ENCODE measurements at places on chromosomes 4 and X.

GRCh38 chr4:54228546-54228945 lies 547 bp upstream of the PDGFRA start:
- H3K36me3 ChIP-seq: no peaks in the 10 kb centered on the region
- peaks cover 4% of the 10 kb centered on the region for H3K4me1 ChIP-seq
- no peak overlapping the region for H3K4me3 ChIP-seq
- H3K27ac ChIP-seq: no peak overlapping the region

DNA sequence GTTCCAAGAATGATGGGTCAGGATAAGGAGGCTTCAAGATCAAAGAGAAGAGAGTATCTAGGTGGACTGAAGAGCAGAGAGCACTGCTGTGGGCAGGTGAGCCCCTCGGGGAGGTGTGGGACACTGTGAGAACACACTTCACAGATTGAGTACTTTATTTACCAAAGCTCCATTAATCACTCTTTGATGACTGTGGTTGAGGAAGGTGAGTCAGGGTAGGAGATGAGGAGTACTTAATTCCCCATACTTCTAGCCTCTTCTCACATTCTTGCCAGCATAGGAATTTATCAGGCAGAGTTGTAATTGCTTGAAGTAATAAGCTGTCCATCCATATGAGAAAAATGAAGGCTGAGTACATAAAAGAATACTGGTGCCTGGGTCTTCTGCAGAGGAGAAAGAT lies 375.3 kb downstream of the PCDH10 start:
- H3K36me3 ChIP-seq: no peaks in the 10 kb centered on the region
- H3K27ac ChIP-seq: no peak overlapping the region
- H3K27me3 ChIP-seq: no peaks in the 10 kb centered on the region
- H3K4me1 ChIP-seq: no peaks in the 10 kb centered on the region
- DNase-seq: no peak

GRCh38 chr4:75497133-75497532 lies 17.1 kb downstream of the RCHY1 start:
- no peaks in the 10 kb centered on the region for H3K27me3 ChIP-seq
- no peak overlapping the region for H3K27ac ChIP-seq
- H3K4me3 ChIP-seq: no peak overlapping the region
- H3K36me3 ChIP-seq: peaks cover 1% of the 10 kb centered on the region

DNA sequence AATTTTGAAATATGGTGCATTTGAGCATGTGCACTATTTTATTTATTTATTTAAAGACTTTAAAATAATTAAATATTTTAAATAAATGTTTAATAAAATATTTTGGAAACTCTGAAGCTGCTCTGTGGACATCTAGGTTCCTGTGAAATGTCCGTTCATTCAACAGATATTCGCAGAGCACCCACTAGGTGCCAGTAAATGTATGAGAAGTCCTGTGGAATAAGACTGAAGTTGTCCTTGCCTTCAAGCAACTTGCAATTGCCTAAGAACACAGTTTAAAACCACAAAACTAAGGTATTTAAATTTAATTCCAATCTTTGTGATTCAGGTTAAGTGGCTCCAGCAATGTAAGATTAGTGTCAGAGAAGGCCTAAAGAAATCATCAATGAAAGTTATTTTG lies 306.7 kb downstream of the GBA3 start:
- DNase-seq: no peak
- no peaks in the 10 kb centered on the region for H3K36me3 ChIP-seq
- H3K4me3 ChIP-seq: no peak overlapping the region
- no peaks in the 10 kb centered on the region for H3K27me3 ChIP-seq
- H3K4me1 ChIP-seq: no peaks in the 10 kb centered on the region
- no peak overlapping the region for H3K27ac ChIP-seq

DNA sequence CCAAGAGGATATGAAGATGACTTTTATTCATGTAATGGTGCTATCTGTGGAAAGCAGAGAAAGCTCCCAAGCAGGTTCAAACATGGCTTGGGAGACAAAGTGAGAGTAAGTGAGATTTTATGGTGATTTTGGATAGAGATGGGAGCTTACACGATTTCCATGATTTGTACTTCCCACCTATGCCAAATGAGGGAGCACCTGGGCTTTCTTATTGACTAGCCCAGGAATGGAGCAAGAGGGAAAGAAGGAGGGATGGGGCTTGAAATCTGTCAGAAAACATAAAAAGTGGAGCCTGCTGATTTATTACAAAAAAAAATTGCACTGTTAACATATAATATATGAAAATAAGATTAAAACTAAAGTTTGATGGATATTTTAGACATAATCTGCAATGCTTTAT lies 703.5 kb upstream of the PABPC4L start:
- H3K27me3 ChIP-seq: no peaks in the 10 kb centered on the region
- H3K27ac ChIP-seq: no peak overlapping the region
- no peaks in the 10 kb centered on the region for H3K36me3 ChIP-seq

- H3K4me3 ChIP-seq: no peak overlapping the region
- H3K27ac ChIP-seq: no peak overlapping the region
- H3K27me3 ChIP-seq: no peaks in the 10 kb centered on the region
- DNase-seq: no peak
Observed at GRCh38 chrX:123036401-123036800, 147.7 kb upstream of the GRIA3 start.

DNA sequence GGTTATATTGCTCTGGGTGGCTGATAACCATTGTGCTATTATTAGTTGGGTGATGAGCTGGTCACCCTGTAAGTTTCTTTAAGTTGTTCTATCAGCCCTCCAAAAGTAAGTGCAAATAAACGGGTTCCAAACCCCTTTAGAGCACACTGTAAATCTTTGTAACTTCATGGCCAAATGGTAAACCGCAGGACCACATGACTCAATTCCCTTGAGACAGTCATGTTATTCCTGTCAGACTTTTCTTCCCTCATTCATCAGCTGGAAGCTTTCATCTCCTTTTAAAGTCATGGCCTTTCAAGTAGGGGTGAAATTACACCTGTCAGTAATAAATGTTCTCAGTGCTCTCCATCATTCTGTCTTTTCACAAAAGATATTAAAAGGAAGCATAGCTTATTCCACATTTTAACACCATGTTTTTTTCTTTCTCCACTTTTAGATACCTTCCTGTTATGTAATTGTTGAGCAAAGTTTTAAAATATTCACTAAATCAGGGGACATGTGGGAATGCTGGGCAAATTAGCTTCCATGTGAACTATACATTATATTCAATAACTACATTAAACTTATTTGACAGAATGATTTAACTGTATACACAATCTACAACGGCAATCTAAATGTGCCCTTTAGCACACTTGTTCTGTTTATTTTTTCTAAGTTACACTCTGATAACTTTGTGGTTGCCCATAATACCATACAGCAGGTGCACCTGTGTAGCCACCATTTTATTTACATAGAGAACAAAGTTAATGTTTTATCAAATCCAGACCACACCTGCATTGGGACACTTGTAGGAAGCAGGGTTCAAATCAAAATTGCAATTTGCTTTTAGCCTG lies 275.5 kb downstream of the CFAP299 start:
- no peaks in the 10 kb centered on the region for H3K27me3 ChIP-seq
- DNase-seq: no peak
- H3K27ac ChIP-seq: no peak overlapping the region
- H3K4me3 ChIP-seq: no peak overlapping the region
- no peaks in the 10 kb centered on the region for H3K36me3 ChIP-seq

- peaks cover 7% of the 10 kb centered on the region for H3K36me3 ChIP-seq
- DNase-seq: no peak
- no peaks in the 10 kb centered on the region for H3K27me3 ChIP-seq
- H3K4me3 ChIP-seq: no peak overlapping the region
Observed at GRCh38 chrX:71162981-71163380, 18.3 kb downstream of the NLGN3 start.

GRCh38 chr4:110516106-110516922 lies 40.4 kb downstream of the ENPEP start:
- no peaks in the 10 kb centered on the region for H3K27me3 ChIP-seq
- no peak overlapping the region for H3K4me3 ChIP-seq
- no peaks in the 10 kb centered on the region for H3K4me1 ChIP-seq
- H3K36me3 ChIP-seq: no peaks in the 10 kb centered on the region

DNA sequence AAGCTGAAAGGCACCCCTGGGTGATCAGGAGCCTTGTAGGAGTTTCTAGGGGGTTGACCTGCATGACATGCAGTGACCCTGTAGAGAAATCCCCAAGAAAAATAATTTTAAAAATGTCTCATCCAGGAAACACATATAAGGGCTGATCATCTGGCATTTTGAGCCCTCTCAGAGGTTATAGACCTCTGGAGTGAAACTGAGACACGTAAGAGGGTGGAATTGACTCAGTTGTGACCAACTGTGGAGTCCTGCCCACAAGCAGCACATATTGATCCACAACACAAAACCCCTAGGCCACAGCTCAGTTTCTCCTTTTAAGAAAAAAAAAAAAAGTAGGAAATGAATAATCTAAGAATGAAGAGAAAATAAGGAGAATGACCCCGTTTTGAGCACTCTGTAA lies 32.5 kb upstream of the MTMR8 start:
- no peaks in the 10 kb centered on the region for H3K36me3 ChIP-seq
- H3K27me3 ChIP-seq: no peaks in the 10 kb centered on the region
- H3K4me1 ChIP-seq: peaks cover 16% of the 10 kb centered on the region
- DNase-seq: no peak
- H3K4me3 ChIP-seq: no peak overlapping the region
- no peak overlapping the region for H3K27ac ChIP-seq

GRCh38 chr4:67886281-67886680 lies 2.5 kb upstream of the TMPRSS11D start:
- H3K36me3 ChIP-seq: no peaks in the 10 kb centered on the region
- DNase-seq: no peak
- H3K27ac ChIP-seq: no peak overlapping the region
- no peaks in the 10 kb centered on the region for H3K4me1 ChIP-seq

GRCh38 chr4:38094419-38094818 lies 134.2 kb downstream of the PTTG2 start:
- no peak overlapping the region for H3K4me3 ChIP-seq
- H3K36me3 ChIP-seq: peaks cover 8% of the 10 kb centered on the region
- no peak for DNase-seq
- no peak overlapping the region for H3K27ac ChIP-seq
- H3K27me3 ChIP-seq: no peaks in the 10 kb centered on the region

GRCh38 chr4:16171831-16172230 lies 54.4 kb downstream of the TAPT1 start:
- H3K27me3 ChIP-seq: no peaks in the 10 kb centered on the region
- DNase-seq: no peak
- peaks cover 3% of the 10 kb centered on the region for H3K36me3 ChIP-seq

- no peaks in the 10 kb centered on the region for H3K4me1 ChIP-seq
- DNase-seq: no peak
- H3K36me3 ChIP-seq: no peaks in the 10 kb centered on the region
- peaks cover 11% of the 10 kb centered on the region for H3K27me3 ChIP-seq
- H3K27ac ChIP-seq: no peak overlapping the region
Observed at GRCh38 chr4:8687083-8687482, 94.5 kb downstream of the CPZ start.

- DNase-seq: no peak
- H3K4me1 ChIP-seq: no peaks in the 10 kb centered on the region
- H3K36me3 ChIP-seq: no peaks in the 10 kb centered on the region
- no peaks in the 10 kb centered on the region for H3K27me3 ChIP-seq
Observed at GRCh38 chr4:80243274-80244018, 23.0 kb upstream of the FGF5 start.

- no peak overlapping the region for H3K27ac ChIP-seq
- DNase-seq: peak; percentile 4
- H3K4me3 ChIP-seq: no peak overlapping the region
- peaks cover 27% of the 10 kb centered on the region for H3K4me1 ChIP-seq
- H3K27me3 ChIP-seq: no peaks in the 10 kb centered on the region
- H3K36me3 ChIP-seq: no peaks in the 10 kb centered on the region
Observed at GRCh38 chr4:103365285-103365684, 167.1 kb upstream of the CENPE start.

GRCh38 chrX:108344216-108344615 lies 94.0 kb downstream of the COL4A6 start:
- DNase-seq: no peak
- no peak overlapping the region for H3K4me3 ChIP-seq
- H3K27me3 ChIP-seq: no peaks in the 10 kb centered on the region

DNA sequence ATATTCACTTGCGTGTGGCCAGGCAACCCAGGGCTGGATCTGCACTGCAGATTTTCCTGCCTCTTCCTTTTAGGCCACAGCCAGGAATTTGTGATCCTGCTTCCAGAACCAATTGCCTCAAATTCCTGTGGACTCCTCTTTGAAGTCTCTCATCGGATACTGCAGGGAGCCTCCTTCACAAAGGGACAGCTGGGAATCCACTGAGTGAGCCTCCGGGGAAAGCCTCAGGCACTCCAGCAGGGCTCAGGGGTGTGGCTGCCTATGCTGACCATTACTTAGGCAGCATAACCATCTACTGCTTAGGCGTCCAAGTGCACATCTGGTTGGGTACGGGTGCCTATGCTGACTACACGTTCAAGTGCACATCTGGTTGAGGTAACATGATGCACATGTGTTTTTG lies 321.5 kb downstream of the NLGN4X start:
- H3K27me3 ChIP-seq: no peaks in the 10 kb centered on the region
- H3K36me3 ChIP-seq: peaks cover 2% of the 10 kb centered on the region
- no peak overlapping the region for H3K27ac ChIP-seq

DNA sequence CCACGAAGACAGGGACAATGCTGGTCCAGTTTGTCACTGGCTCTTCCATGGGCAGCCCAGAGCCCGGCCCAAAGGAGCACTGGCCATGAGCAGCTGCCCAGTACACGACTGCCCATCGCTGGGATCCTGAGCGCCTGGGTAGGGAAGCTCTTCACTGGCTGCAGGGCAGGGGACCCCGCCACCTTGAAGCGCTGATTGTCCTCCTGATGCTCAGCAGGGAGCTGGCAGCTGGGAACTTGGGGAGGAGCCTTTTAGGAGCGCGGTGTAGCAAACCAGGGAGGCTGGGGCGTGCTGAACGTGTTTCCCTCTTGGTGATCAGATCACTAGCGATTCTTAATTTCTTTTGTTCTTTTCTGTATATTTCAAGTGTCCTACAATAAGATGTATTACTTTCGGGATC lies 1.8 kb downstream of the L1CAM start:
- H3K36me3 ChIP-seq: no peaks in the 10 kb centered on the region
- H3K4me3 ChIP-seq: no peak overlapping the region
- no peak for DNase-seq
- H3K27me3 ChIP-seq: peaks cover 25% of the 10 kb centered on the region
- peaks cover 60% of the 10 kb centered on the region for H3K4me1 ChIP-seq

GRCh38 chrX:71143508-71143907 lies 1.1 kb upstream of the NLGN3 start:
- H3K4me1 ChIP-seq: peaks cover 13% of the 10 kb centered on the region
- DNase-seq: no peak

DNA sequence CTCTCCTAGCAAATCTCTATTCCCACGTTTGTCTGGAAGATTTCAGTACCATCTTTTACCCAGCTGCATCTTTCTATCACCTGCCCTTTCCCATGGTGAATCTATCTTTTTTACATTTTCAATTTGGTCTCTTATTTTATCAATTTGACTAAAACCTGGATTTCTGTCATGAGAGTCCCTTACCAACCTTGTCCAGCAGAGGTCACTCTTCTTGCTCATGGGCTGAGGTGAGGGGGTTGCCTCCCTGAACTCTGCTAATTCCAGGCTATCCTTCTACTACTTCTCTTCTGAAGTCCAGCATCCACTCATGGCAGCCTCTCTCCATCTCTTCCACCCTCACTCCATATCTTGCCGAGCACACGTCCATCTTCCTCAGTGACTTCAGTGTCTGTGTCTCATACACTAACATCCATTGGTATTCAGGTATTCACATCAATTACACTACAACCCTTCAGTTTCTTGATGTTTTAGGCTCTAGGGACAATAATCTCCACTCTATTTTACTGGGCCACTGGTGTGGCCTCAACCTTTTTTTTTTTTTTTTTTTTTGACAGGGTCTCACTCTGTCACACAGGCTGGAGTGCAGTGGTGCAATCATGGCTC lies 17.8 kb upstream of the ZNF827 start:
- peak; percentile 38 for DNase-seq
- no peak overlapping the region for H3K27ac ChIP-seq
- H3K4me1 ChIP-seq: no peaks in the 10 kb centered on the region

- no peak for DNase-seq
- H3K36me3 ChIP-seq: no peaks in the 10 kb centered on the region
- H3K4me1 ChIP-seq: no peaks in the 10 kb centered on the region
- H3K27ac ChIP-seq: no peak overlapping the region
- no peaks in the 10 kb centered on the region for H3K27me3 ChIP-seq
- H3K4me3 ChIP-seq: no peak overlapping the region
Observed at GRCh38 chr4:106032851-106033286, 137.6 kb downstream of the NPNT start.

Measured in neuronal stem cell (in vitro differentiated cells).